Stimulated activated CD8-positive, alpha-beta memory T cell treated with anti-CD3 and anti-CD28 coated beads, Interleukin-2, amount 100 ng/mL, for 1 hour (primary cell): ENCODE measurements at places on chromosomes 2 and 18.

DNA sequence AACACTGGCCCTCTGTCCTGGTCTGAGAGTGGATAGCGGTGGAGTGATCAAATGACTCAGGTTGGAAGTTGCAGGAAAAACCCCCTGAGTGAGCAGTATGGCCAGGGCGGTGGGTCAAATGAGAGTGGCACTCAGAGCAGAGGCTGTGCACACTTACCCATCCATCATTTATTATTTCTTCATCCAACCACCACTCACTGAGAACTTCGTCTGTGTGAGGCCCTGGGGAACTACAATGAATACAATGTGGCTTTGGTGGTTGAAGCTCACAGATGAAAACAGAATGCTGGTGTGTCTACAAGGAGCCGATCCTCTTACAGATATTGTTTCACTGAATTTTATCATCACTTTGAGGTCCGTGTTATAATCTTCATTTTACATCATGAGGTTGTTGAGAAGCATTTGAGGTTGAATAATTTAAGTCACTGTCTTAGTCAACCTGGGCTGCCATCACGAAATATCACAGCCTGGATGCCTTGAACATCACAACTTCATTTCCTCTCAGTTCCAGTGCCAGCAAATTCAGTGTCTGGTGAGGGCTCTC lies 73.4 kb upstream of the ID2 start:
- no peak for DNase-seq

GRCh38 chr2:140177086-140177485 lies 1396.9 kb upstream of the NXPH2 start:
- no peak for DNase-seq

DNA sequence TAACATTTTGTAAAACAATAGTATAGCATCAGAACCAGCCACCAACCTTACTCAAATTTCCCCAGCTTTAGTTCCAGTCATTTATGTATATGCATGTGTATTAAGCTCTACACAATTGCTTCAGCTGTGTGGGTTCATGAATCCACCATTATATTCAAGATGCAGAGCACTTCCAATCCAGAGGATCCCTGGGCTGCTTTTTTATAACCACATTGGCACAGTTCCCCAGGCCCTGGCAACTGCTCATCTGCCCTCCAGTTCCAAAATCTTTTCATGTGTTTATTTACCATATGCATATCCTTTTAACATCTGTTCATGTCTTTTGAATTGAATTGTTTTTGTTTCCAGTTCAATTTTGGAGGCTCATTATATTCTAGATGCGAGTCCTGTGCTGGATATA lies 482.9 kb upstream of the HS6ST1 start:
- DNase-seq = no peak

DNA sequence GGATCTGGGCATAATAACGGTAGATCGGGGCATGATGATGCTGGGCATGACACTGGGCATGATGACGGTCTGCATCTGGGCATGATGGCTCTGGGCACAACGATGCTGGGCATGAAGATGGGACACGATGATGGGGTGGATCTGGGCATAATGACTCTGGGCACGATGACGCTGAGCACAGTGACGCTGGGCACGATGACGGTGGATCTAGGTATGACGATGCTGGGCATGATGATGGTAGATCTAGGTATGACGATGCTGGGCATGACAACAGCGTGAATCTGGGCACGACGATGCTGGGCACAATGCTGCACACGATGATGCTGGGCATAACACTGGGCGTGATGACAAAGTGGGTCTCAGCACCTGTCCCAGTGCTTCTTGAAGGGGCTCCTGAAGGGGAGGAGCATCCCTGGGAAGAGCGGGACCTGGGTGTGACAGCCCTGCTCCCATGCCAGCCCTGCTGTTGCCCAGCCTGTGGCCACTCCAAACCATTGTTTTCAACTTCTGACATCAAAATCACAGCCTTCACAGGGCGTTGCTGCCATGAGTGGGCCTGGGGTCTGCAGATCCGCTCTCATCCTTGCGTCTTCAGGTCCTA lies 30.4 kb upstream of the ALLC start:
- DNase-seq = no peak

DNA sequence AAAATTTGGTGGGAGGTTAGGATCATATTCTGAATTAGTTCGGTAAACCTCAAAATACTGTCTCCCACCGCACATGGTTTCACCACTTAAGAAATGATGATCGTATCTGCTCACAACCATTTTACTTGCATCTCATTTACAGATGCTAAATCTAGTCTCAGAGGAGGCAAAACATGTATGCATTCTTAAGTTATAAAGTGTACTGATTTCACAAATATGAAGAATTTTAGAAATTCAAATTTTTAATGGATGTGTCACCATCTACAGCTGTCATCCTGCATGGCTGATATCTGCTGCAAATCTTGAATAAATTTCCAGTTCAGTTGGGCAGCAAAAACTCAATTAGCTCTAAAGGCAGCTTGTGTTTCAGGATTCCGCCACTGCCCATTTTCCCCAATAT lies 243.3 kb upstream of the KCNJ3 start:
- DNase-seq = no peak

DNA sequence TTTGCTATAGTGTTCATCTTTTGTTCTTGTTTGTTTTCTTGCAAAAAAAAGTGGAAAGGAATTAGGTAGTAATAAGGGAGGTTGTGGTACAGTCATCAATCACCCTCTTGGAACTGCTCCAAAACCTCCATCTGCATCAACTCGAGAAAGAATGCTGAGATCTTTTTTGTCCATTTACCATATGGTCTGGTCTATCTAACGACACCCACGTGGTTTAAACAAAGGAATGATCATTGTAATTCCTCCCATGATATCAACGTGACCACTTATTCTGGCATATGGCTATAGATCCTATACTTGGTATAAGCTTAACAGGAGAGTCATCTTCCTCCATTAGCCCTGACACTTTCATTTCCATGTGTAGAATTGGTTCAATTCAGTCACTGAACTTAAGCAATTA lies 1025.3 kb upstream of the NXPH2 start:
- no peak for DNase-seq

- DNase-seq = no peak
These were observed 19.5 kb downstream of the MRPL44 start for GRCh38 chr2:223976635-223977226.

GRCh38 chr2:47277187-47277586 lies 122.1 kb upstream of the STPG4 start:
- no peak for DNase-seq

GRCh38 chr2:215435280-215435869 lies 493 bp downstream of the FN1 start:
- no peak for DNase-seq

DNA sequence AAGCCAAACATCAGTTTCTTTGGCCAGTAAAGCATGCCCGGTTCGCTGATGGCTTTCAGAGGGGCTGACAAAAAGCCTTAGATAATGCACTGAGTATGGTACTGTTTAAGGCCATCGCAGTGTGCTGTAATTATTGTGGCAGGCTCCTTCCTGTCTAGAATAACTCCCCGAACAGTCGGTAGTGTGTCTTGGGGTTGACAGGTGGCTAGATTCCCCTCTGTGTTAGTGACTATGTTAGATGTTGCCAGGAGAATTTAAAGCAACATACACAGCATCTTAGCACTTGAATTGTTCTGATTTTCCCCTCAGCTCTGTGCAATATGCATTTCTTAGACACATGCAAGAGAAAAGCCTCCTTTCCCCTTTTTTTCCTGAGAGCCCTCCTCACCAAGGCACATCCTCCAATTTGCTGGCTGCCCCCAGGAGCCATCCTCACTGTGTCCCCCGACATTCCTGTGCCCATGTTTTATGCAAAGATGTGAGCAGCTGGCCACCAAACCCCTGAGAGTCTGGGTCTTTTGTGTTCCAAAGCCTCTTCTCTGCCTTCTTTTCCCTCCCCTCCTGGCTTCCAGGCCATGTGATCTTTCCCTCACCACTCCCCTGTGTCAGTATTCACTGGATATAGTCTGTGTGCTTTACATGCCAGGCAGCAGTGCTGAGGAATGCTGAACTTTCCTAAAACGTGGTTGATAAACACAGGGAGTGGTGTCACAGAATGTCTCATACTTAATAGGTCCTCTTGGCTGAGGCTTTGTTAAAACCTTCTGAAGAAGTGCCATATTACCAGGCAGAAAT lies 331.5 kb downstream of the HRH4 start:
- no peak for DNase-seq

DNA sequence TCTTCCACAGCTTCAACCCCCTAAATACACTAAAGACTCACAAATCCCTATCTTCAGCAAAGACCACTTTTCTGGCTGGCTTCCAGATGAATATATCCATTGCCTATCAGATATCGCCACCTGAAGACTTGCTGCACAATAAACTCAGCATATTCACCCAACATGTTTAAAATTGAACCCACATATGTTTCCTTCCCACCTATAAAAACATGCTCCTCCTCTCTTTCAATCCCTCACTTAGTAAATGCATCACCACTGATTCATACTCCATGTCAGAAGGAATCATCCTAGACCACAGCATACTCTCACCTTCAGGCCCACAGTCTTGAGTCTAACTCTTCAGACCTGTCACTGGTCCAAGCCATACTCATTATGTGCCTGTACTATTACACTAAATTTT lies 5.3 kb downstream of the SPC25 start:
- DNase-seq = no peak

DNA sequence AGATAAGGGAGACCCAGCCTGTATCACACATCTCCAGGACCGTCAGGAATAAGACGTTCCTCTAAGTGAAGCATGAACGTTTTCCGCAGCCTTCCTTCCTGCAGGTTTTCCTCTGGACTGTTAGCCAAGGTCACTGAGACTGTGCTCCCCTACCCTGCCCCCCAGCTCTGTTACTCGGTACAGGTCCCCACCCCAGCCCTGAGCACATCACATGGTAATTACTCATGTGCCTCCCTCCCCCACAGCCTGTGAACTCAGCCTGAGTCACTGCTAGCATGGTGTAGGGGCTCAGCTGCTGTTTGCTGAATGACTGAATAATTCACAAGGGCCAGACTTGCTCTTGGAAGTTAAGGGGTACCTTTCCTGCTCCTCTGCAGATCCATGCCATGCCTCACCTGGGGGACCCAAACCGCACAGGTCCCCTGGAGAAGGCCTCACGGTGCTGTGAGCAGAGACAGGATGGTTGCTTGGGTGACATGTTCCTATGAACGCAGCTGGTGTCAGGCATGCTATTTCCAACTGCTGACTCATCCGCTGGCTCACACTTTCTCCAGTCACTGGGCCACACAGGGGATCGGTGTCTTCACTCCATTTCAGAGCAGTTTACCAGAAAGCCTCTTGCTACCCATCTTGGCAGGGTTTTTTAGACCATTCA lies 88.2 kb downstream of the PLB1 start:
- DNase-seq = peak; percentile 25
